Stomach (tissue), 19 donors: ENCODE measurements at places on chromosomes 6 and 20. TPM values are rescaled to one million over a fixed set of nuclear protein-coding genes. Genes with fewer than 3 reads are reported as not detected.

TASP1 gene
- total RNA-seq: 2.9 TPM

DNA sequence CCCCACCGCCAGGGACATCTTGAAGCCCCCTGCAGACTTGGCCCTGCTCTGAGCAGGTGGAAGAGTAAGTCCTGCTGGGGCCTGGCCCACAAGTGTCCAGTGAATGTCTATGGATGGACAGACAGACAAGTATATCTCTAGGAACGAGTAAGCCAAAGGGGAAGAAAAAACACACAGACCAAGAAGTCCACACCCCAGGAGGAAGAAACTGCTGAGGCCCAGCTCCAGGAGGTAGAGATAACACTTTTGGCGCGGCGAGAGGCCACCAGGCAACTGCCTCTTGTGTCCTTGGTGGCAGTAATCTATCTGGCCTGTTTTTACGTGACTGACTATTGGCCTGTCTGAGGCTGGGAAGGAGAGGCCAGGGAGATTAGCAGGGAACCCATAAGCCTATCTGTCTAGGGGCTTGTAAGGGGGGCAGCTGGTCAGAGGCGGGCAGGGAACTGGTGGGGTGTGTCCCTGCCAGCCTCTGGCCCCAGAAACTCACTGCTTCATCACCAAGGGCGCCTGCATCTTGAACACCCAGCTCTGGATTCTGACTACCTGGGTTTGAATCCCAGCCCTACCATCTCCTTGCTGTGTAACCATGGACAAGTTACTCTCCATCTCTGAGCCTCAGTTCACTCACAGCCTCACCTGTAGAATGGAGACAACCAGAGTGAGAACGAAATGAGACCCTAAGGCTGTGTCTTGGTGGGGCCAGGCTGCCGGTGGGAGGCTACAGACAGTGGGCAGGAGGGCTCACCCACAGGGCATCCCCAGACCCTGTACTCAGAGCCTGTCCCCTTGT is 31.3 kb downstream of the C20orf203 start:
- DNase-seq: no peak

ZC3H12D gene
- not detected for total RNA-seq

DNA sequence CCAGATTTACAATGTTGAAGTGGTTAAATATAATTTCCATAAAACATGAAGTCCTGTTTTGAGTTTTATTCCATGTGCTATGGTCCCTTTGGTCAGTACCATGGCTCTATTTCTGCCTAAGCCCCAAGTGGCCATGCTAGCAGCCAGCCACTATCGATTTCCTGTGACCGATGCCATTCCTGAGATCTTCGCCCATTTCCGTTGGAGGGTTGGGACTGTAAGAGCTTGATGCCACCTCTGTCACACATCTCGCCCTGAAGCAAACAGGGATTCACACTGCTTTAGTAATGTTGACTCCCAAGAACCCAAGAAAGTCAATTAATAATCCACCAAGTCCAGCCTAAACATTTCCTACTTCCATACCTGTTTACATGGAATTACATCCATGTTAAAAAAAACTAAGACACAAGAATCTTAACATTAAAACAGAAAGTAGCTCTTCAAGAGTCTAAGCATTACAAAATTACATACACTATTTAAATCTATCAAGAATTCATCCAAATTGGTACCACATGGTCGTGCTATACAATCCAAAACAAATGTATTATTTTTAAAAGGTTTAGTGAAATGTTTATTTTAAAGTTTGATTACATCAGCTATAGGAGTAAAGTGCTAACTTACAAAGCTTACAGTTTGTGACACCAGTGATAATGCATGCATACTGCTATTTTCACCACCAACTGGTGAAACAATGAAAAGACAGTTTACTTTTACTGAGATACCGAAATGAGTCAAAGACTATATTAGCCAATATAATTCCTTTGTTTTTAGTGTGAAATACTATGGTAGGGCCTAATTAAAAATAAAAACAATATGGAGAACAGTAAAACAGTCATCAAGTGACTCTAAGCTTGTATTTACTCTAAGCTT is 2.5 kb downstream of the RBM39 start:
- peak; percentile 28 for DNase-seq

GRCh38 chr6:168239044-168239773 is 80.4 kb downstream of the DACT2 start:
- DNase-seq: no peak

- DNase-seq: no peak
Observed at GRCh38 chr6:155791891-155792290, 336.3 kb upstream of the NOX3 start.
